ENCODE measurements at places on chromosomes 6 and 20.

DNA sequence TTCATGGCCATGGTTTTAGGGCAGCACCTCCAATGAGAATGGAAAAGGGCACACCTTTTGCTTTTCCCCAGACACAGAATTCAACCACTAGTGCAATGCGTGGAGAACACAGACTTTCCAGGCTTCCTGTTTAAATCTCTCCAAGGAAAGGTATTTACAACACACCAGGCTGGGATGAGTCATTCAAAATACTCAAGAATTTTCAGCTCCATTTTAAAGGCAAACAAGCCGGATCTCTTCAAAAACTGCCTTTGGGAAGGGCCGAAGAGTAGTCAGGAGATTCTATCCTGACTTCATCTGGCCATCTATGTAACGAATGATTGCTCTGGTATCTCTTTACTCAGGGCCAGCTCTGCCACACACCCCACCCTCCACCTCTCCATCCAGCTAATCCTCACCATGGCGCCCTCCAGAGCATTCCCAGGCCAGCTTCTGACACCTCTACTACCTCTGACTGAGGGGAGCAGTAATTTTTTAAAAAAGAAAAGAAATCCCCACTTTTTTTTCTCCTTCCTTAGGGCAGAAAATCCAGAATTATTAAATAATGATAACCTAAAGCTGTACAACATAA lies 254.6 kb downstream of the LY86 start:
- peak; percentile 9 for DNase-seq

GRCh38 chr6:130167655-130168054 lies 55.1 kb downstream of the SAMD3 start:
- no peak for DNase-seq

DNA sequence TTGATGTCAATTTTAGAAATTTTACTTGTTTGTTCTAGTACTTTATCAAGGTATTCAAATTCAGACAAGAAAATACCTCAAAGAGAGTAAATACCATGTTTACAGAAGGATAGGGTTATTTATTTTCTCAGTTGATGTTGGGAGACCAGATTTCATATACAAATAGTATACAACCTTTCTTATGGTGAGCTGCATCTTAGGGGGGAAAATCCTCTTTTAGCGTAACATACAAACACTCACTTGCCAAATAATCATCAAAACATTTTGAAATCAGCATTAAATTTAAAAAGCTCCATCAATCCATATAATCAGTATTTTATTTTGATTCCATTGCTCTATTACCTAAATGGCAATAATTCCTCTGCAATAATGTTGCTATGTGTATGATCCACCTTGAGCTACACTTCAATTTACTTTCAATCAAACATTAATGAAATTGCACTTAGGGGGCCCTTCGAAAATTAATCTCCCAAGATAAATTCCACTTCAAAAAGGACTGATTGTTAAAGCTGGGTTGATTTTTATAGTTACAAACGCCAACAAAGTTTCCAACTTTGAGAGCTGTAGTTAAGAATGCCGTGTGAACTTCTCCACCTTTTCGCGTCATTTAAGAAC lies 2.2 kb downstream of the NKX2-4 start:
- DNase-seq, result no peak

DNA sequence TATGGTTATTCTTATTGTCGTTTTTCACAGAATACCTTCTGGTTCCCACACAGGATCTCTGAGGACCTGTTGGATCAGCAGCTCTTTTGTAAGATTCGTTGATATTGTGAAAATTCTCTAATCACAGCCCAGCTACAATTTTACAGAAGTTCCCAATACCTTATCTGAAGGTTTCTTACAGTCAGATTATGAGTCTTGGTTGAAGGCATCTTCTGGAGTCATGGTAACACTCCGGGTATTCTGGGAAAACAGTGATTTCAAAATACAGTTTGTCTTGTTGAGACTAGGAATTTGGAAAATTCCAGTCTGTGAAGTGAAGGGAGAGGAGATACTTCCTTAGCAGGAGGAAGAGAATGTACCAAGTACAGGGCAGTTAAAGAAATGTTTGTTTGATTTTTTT lies 22.2 kb upstream of the HLA-C start:
- DNase-seq, result no peak

- DNase-seq, result no peak
Measured at GRCh38 chr6:90939906-90940305, 353.0 kb upstream of the MAP3K7 start.

DNA sequence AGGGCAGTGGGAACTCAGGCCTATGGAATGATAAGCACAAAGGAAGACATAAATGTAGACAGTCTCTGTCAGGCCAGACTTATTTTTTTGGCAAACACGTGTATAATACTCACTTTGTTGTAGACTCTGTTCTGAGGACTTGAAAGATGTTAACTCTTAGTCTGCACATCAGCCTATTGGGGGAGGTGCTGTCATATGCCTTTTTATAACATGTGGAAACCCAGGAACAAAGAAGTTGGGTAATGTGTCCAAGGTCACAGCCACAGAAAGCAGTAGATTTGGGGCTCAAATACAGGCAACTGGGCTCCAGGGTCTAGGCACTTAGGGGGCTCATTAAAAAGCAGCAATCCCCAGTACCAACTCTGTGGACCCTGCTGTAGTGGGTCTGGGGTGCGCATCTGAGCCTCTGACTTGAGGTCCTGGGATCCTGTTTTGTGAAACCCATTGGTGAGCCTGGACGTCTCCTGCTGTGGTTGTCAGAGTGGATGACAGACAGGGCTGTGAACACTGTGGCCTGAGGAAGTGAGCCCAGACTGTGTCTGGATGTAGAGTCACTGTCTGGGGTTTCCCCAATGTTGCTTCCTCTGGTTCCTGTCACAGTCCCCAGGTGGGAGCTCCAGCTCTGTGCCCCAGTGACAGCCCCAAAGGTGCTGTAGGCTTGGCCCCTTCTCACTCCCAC lies 50.0 kb downstream of the CDH26 start:
- DNase-seq, result no peak

GRCh38 chr6:68637071-68637470 lies 2.0 kb downstream of the ADGRB3 start:
- no peak for DNase-seq

GRCh38 chr20:46199198-46199597 lies 81.1 kb downstream of the CD40 start:
- DNase-seq, result no peak

DNA sequence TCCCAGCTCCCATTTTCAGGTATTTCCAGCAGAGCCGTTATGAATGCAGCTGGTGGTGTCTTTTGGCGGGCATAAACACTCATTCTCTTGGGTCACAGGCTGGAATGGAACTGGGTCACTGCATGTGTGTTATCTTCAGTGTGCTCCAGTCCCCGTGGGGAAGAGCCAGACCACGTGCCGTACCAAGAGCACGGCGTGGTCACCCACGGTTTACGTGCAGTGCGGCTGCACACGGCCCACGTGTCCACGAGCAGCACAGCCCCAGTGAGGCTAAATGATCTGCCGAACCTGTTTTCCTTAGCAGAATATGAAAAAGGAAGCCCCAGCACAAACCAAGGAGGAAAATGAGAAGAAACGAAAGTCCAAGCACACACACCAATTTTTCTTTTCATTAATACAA lies 121.5 kb downstream of the IRF4 start:
- DNase-seq, result no peak

- DNase-seq, result peak; percentile 85
Measured at GRCh38 chr6:31197559-31198305, 27.2 kb upstream of the POU5F1 start.

GRCh38 chr6:131134220-131134979 lies 867 bp upstream of the AKAP7 start:
- no peak for DNase-seq

- DNase-seq, result no peak
Measured at GRCh38 chr6:122790028-122790422, 967 bp downstream of the SMPDL3A start.

GRCh38 chr6:72425003-72425681 lies 196.7 kb upstream of the KCNQ5 start:
- no peak for DNase-seq

GRCh38 chr20:23156842-23157423 lies 70.8 kb upstream of the CD93 start:
- DNase-seq, result no peak

GRCh38 chr6:3281631-3282475 lies 23.1 kb downstream of the PSMG4 start:
- DNase-seq, result peak; percentile 90

GRCh38 chr6:105892577-105893262 lies 193.4 kb upstream of the PRDM1 start:
- DNase-seq, result no peak

DNA sequence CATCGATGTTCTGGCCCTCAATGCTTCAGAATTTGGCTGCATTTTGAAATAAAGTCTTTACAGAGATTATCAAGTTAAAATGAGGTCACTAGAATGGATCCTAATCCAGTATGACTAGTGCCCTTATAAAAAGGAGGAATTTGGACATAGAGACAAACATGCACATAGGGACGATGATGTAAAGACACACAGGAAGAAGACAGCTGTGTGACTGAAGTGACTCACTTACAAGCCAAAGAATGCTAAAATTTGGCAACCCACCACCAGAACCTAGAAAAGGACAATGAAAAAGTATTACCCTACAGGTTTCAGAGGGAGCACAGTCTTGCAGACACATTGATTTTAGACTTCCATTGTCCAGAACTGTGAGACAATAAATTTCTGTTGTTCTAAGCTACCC lies 322.8 kb upstream of the GJE1 start:
- no peak for DNase-seq

GRCh38 chr6:127404133-127404532 lies 55.1 kb downstream of the KIAA0408 start:
- DNase-seq, result no peak

- DNase-seq, result no peak
Measured at GRCh38 chr6:43399932-43400487, 27.3 kb upstream of the ABCC10 start.

GRCh38 chr6:49410564-49410963 lies 52.5 kb downstream of the MMUT start:
- DNase-seq, result no peak

Measured in dermis blood vessel endothelial cell (primary cell).